ENCODE measurements at places on chromosomes 6 and 20.

DNA sequence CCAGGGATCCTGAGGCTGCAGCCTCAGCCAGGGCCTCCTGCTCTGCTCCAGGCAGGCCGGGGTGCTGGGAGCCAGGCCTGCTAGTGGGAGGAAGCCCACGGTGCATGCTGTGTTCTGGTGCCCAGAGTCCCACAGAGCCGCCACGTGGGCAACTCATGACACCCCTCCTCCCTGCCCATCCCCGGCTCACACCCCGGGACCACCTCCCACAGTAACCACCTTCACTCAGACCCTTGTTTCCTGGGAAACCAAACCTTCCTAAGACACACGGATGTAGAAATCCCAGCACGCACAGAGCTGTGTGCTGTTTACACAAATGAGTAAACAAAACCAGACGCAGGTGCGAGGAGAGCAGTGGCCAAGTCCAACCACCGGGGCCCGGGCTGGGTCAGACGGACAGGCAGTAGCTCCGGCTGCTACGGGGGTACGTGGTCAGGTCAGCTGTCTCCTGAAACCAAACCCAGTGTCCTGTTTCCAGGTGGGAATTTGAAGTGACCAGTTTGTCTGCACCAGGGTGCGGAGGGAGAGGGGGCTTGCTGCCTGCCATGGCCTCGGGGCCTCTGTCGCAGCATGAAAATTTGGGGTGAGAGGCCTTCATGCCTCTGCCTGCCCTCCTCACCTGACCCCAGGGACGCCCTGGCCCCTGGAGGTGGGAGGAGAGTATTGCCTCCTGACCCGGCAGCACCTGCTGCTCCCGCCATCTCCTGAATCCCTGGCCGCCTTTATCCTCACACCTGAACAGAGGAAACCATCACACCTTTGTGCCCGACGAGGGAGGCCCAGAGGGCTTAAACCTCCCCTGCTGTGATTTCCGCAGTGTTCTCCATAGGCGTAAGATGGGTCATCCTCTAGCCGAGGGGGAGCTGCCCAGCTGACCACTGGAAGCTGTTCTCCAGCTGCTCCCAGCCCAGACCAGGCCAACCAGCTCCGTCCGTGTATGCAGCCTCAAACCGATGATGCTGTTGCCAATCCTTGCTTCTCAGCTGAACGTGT, 52.0 kb upstream of the SMOC2 start:
- DNase-seq, result no peak

DNA sequence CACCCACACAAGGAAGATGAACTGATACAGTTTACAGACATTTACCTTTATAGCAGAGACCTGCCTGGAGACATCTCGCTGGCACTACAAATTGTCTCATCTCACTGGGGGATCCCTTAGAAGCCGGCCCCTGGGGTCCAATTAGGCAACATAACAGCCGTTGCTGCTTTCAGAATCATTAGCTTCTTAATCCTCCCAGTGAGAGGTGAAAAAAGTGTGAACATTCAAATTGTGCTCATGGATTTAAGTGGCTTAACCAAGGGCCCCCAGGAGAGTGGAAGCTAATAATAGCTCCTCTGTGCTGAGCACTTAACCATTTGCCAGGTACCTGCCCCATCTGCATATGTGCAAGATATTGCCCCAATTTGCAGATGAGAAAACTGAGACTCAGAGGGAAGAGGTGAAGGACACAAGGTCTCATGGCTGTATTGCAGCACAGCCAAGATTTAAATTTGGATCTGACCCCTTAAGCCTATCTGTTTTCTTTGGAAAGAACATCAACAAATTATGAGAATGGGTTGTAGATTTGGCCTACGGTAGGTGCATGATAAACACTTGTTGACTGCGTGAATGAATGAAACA, 101.0 kb downstream of the EYA2 start:
- no peak for DNase-seq

DNA sequence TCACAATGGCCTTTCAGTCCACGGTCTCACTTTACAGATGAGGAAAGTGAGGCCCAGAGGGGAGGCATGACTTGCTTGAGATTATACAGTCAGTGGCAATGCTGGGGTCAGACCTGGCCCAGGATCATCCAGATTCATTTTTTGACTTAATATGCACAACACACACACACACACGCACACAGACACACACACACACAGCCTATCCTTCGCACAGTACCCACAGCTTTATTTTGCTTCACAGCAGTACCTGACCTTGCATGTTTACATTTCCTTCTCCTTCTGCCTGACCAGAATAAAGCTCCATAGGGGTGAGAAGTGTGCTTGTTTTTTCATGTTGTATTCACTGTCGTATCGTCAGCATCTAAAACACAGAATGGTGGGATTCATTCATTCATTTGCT, 79.8 kb downstream of the VEGFA start:
- no peak for DNase-seq

- DNase-seq, result no peak
Measured at GRCh38 chr6:50202766-50203165, 153.0 kb upstream of the DEFB112 start.

GRCh38 chr20:4916971-4917881, 84.1 kb downstream of the SLC23A2 start:
- no peak for DNase-seq

GRCh38 chr6:108869876-108870275, 21.7 kb downstream of the ARMC2 start:
- DNase-seq, result no peak

- DNase-seq, result no peak
Measured at GRCh38 chr20:51456511-51457509, 85.7 kb downstream of the NFATC2 start.

DNA sequence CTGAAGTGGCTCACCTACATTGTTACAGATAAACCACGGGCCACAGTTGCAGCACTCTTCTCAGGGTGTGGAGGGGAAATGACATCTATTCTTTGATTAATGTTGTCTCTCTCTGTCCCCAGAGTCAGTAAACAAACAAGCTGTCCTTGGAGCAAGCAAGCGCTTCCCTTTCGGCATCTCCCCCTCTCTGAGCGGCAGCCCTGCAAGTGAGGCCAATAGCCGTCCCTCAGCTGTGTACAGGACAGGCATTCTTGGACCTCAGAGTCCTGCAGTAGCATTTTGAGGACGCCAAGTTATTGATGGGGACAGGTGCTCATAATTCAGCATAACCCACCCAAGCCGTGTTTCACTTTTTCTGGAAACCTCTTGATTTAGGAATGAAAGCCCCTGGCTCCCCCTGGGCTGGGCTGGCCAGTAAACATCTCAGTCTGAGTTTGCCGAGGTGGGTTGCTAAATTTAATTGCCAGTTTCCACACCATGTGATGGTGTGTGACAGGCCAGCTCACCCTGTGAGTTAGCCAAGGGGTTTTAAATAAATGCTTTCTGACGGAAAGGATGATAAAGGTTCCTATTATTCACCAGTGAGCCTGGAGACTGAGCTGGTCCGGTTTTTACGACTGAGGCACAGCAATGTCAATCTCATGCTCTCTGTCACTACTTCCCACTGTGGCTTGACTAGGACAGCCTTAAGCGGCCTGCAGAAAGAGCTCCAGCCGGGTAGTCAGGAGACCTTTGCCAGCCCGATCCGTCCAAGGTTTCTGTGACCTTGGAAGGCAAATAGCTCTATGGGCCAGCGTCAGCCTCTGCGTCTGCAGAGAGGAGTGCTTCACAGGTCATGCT, 214.8 kb upstream of the RREB1 start:
- DNase-seq, result no peak

- no peak for DNase-seq
Measured at GRCh38 chr6:166084951-166085350, 82.7 kb downstream of the TBXT start.

- no peak for DNase-seq
Measured at GRCh38 chr6:154466971-154467679, 43.4 kb downstream of the CNKSR3 start.

GRCh38 chr6:32659856-32660595, 6.4 kb downstream of the HLA-DQB1 start:
- no peak for DNase-seq

DNA sequence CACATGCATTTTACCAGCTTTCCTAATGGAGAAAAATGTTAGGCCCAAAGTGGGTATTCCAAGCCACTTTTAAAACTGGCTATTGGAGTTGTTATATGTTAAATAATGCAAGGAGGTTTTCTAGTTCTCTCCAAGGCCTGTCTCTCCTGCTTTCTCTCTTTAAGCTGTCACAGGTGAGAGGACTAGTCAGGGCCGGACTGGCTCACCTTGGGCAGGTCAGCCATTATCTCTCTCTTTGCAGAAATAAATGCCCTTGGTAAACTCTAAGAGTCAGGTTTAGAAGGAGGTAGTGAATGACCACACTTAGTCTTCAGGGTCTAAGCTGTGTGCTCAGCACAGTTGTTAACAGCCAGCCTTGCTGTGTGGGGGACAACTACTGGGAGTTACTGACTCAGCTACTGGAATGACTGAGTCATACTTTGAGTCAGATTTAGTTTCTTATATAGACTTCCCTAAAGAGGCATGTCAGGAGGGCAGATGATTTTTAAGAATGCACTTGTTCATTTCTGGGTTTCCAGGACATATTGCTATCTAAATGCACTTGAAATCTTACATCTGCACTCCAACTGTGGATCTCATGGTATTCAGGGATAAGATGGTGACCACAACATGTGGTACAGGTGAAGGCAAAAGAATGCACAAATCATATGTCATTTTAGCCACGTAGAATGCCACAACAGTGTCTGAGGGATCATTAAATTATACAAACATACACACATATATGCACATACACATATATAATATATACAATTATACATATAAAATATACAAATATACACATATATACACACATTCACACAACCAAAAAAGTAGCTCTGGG, 719.4 kb downstream of the EPM2A start:
- DNase-seq, result no peak

GRCh38 chr6:82216549-82216948, 31.0 kb downstream of the IBTK start:
- no peak for DNase-seq

Data from cortex of kidney (tissue), 1 donor.